ENCODE measurements at places on chromosomes 1 and 21.

DNA sequence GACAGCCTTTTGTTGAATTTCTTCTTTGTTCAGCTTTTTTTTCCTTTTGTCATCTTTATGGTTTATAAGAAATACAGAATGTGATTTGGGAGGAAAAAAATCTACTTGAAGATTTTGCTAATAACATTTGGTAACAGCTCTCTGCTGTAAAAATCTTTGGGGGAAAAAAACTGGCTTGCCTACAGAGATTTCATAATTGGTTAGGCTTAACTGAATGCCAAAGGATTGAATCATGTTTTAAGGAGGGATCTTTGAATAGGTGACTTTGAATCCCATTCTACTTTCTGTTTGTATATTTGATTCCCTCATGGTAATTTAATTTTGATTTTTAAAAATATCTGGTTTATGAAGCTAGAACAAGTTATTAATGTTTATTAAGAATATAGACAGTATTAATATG, 3.2 kb downstream of the BTF3L4 start:
- DNase-seq, result no peak

DNA sequence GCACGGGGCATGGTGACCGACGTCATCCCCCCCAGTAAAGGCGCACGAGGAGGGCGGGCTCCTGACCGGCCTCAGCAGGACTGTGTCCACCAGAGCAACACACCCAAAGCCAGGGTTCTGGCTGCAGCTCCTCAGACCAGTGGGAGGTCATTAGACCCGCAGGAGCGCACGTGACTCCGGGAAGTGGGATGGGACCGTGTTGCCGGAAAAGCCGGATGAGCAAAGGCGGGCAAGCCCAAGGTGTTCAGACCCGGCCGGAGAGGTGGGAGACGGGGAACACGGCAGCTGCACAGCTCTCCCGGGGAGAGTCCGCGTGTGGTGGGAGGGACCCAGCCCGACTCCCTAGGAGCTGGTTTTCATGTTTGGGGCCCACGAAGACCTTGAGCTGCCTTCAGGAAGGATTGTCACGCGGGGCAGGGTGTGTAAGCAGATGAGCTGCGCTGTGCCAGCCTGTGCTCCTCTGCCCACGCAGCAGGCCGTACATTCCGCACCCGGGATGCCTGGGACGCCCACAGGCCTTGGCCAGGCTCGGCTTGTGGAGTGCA, 20.6 kb upstream of the TRAPPC10 start:
- DNase-seq, result no peak

DNA sequence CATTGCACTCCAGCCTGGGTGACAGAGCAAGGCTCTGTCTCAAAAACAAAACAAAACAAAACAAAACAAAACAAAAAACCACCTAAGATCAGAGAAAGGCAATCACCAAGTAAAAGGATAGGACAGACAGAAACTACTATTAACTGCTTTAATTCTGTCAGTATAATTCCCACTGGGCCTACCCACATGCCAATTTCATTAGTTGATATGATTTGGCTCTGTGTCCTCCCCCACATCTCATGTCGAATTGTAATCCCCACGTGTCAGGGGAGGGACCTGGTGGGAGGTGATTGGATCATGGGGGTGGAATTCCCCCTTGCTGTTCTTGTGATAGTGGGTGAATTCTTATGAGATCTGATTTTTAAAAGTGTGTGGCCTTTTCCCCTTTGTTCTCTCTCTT, 27.2 kb upstream of the CAPZB start:
- no peak for DNase-seq

- DNase-seq, result no peak
Measured at GRCh38 chr1:23097316-23097715, 71.3 kb downstream of the LUZP1 start.

DNA sequence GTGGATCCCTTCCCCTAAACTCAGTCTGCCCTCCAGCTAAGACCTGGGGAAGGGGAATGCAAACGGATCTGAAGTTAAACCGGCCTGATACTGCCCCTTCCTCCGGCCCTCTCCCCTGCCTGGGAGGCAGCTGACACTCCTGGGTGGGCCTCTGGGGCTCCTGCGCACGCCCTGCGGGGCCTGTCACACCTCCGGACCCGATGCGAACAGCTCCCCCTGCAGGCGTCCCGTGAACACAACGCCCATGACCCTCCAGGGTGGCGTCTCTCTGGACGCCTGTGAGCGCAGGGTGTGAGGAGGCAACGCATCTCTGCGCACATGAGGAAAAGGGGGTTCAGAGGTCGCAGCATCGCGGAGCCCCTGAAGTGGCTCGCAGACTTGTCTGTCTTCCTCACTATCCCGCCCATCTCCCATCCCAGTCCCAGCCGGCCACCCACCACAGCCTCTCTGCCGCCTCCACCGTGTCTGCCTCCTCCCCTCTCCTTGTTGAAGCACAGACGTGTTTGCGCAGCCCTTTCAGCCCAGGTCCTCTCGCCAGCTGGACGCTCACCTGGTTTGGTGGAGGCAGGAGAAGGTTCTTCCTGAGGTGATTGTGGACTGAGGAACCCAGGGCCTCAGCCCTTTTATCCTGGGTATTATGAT, 421 bp upstream of the LCE3A start:
- no peak for DNase-seq

DNA sequence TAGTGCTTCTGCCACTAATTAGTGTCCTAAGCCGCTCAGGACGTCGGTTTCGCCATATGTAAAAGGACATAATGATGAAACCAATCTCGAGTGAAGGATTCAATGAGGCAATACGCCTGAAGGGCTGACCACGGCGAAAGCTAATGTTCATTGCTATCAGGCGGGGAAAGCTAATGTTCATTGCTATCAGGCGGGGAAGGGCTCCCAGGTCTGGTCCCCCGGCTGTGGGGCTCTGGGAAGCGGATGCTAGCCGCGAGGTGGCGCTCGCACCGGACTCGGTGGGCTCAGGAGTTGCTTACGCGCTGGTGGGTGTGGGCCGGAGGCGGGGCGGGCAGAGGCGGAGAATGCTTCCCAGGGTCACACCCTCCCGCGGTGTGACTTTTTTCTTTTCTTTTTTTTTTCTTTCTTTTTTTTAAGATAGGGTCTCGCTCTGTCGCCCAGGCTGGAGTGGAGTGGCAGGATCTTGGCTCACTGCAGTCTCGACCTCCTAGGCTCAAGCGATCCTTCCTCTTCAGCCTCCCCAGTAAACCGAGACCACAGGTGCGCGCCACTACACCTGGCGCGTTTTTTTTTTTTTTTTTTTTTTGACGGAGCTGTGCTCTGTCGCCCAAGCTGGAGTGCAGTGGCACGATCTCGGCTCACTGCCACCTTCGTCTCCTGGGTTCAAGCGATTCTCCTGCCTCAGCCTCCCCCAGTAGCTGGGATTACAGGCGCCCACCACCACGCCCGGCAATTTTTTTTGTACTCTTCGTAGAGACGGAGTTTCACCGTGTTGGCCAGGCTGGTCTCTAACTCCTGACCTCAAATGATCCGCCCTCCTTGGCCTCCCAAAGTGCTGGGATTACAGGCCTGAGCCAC, 1.1 kb upstream of the PEAR1 start:
- peak; percentile 54 for DNase-seq

DNA sequence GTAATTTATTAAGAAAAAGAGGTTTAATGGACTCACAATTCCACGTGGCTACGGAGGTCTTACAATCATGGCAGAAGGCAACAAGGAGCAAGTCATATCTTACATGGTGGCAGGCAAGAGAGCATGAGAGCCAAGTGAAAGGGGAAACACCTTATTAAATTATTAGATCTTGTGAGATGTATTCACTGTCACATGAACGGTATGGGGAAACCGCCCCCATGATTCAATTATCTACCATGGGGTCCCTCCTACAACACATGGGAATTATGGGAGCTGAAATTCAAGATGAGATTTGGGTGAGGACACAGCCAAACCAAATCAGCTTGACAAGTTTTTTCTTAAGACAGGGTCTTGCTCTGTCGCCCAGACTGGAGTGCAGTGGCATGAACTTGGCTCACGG, 14.3 kb downstream of the DAP3 start:
- no peak for DNase-seq
